LHCN-M2 (cell line): ENCODE measurements at places on chromosomes 12 and 14. TPM values are rescaled to one million over a fixed set of nuclear protein-coding genes. Genes with fewer than 3 reads are reported as not detected.

MUCL1 gene
- not detected in 2 replicates for total RNA-seq

TPH2 gene
- total RNA-seq = not detected in 2 replicates

DNA sequence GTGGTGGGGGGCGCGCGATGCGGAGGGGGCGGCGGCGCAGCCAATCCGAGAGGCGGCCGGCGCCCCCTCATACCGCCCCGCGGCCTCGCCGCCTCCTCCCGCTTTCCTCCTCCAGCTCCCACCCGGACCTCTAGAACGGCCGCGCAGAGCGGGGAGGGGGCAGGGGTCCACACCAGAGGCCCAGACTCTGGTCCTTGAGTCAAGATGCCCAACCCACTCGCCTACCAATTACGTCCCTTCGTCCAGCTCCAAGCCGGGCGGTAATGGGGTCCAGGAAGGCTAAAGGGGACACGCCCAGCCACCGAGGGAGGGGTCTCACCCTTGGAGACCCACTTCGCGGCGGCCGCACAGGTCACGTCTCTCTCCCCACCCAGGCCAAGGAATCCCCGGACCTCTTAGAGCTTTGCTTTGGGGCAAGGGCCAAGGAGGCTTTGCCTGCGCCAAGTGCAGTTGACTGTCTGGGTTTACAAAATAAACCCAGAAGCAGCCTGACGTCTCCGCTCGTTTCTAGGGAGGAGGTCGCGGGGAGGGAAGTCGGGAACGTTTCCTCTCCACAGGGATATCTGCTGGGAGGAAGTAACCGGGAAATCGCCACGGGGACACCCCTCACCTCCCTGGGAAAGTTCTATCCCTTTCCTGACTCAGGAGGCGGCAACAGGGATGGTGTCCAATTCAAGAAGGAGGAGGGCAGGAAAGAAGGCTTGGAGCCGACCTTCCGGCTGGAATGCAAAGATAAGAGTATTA is 394 bp upstream of the AMIGO2 start:
- peak; percentile 72 for DNase-seq

DNA sequence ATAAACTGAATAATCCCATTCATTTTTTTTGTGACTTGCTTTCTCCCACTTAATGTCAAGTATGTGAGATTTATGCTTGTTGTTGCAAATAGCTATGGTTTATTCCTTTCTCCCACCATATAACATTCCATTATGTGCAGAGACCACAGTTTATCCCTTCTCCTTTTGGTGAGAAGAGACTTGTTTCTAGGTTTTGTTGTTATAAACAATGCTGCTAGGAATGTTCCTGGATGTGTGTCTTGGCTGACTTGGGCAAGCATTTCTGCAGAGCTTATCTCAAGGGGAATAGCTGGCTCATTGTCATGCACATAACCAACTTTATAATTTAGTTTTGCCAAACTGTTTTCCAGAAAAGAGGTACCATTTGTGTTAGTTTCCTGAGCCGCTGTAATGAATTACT is 47.6 kb upstream of the PPP1CC start:
- peak; percentile 24 for DNase-seq
